ENCODE measurements at places on chromosomes 16 and 17. TPM values are rescaled to one million over a fixed set of nuclear protein-coding genes. Genes with fewer than 3 reads are reported as not detected.

Gene MYH13
- polyA plus RNA-seq = 0.11 TPM

DNA sequence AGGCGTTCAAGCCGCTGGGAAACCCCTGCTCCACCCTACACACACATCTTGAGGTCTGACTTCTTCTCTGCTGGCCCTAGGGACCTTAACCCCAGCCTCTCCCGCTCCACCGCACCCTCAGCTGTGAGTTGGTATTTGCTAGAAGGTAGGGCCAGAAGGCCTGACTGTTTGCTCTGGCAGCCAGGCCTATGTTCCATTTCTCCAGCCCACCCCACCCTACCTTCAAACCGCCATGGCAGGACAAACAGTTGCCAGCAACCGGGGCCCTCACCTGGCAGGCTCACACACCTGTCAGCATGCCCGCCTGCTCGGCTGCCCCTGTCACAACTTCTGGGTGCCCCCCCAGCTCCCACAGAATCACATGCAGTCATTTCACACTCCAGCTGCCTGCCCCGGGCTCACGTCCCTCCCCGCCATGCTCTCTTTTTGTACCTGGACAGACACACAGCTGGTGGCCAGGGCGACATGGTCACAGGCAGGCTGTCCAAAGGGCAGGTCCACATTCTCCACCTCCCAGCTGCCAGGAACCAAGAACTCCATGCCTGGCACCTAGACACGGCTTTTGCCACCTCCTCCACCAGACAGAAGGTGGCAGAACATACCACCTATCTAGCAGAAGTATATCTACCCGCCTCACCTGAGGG lies 2.6 kb upstream of the ATP2A3 start:
- DNase-seq = no peak

Gene OR1F1
- not detected for polyA plus RNA-seq

DNA sequence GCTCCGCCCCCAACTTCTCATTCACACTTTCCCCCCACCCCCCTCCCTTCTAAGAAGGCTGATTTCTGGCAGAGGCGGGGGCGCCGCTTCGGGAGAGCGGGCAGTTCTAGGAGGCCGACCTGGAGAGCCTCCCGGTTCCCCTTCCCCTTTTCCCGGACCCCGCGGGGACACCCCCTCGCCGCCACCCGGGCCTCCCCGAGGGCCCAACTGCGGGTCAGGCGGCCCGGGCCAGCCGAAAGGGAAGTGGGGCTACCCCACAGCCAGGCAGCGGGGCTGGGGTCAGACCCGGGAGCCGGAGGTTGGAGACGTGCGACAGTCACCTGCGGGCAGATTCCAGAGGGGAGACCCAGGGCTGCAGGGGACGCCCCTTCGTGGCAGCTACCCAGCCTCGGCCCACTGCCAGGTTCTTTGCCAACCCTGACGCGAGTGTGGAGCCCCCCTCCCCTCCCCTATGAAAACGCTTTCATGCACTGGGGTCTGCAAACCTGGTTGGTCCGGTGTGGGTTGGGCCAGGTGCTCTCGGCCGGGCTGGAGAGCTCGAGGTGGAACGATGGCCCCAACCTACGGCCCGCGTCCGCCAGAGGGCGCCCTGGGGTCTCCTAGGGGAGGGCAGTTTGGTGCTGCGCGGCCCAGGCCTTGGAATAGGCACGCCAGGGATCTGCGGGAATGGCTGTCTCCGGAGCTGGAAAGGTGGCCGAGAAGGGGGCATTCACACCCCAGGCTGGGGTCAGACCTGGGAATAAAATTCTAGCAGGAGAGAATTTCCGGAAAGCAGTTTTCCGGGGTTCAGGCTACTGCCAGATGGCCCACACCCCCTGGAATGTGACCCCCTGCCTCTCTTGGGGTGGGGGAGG lies 721 bp upstream of the SOCS3 start:
- DNase-seq = no peak

Gene TPSG1
- polyA plus RNA-seq = 0.49 TPM

DNA sequence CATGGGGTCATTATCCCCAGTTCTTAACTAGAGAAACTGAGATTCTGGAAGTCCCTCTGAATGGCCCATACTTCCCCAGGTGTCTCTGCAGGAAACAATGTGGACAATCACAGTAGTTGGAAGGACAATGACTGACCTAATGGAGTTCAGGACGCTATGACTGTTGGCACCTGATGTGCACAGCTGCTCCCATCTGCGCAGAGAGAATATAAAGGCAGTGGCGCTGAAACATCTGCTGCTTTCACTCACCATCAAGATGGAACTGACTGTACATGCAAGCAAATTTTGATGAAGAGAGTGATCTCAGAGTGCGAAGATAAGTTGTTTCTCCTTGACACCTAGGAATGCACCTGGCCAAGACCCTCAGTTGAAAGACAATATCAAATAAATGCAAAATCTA lies 395.7 kb upstream of the ASIC2 start:
- no peak for DNase-seq

DNA sequence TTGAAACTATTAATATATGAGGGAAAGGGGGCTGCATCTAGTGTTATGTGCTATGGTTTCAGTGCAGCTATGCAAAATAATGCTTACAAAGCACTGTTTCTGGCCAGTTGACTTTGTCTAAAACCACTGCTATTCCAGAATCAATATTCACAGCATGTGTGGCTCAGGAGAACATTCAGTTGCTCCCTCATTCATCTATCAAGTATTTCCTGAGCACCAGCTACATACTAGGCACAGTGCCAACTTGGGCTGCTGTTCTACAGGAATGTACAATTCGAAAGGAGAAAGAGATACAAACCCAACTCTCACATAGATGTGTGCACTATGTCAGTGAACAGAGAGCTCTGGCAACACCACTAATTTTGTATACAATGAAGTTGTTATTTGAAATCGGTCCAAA lies 183.0 kb downstream of the PHKB start:
- no peak for DNase-seq

- DNase-seq = no peak
Measured at GRCh38 chr17:48195910-48196309, 88.3 kb downstream of the SNX11 start.

Gene CFAP119
- 12.2 TPM for polyA plus RNA-seq

GRCh38 chr17:29561554-29562517 lies 5.0 kb downstream of the ABHD15 start:
- DNase-seq = no peak

Gene CD300C
- polyA plus RNA-seq = 0.40 TPM

DNA sequence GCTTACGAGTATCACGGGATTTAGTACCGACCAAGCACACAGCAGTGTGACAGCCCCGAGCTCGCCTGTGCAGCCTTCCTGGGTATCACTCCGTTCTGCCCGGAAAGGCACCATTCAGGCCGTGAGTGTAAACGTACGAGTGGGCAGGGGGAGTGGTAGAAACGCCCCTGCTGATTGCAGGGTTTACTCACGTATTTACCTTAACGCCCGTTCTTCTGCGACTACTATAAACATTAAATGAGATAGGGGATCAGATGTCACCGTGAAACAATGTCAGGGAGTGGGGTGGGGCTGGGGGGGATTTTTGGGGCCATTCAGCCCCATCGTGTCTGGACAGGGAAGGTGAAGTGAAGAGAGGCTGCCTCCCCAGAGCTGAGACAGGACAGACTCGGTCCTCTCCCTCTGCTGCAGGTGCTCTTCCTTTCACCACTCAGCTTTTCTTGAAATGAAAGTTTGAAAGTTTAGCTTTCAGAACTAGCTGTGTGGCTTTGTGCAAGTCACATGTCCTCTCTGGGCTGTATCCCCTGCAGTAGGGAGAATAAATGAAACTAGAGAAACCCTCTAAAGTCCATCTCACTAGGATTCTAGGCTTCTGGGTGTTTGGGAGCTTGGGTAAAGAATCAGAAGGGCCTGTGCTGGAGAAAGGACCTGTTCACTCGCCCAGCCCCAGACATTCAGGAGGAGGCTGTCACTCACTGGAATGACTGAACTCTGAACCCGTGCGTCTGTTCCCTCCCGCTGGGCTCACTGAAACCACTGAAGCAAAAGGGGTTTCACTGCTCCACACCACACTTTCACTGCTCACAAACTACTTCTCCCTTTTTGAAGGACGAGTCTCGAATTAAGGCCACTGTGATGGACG lies 66.7 kb downstream of the RPA1 start:
- no peak for DNase-seq

Gene LRRC37A2
- 45.0 TPM for polyA plus RNA-seq

Gene PABPN1L
- not detected for polyA plus RNA-seq

GRCh38 chr17:79923974-79924638 lies 84.9 kb upstream of the CBX4 start:
- no peak for DNase-seq

GRCh38 chr16:66036184-66036583 lies 330.3 kb upstream of the CDH5 start:
- DNase-seq = no peak

- no peak for DNase-seq
Measured at GRCh38 chr16:87329436-87330256, 12.5 kb upstream of the C16orf95 start.

Gene ACOX1
- polyA plus RNA-seq = 36.3 TPM

GRCh38 chr17:44331249-44331760 lies 6.7 kb upstream of the SLC25A39 start:
- peak; percentile 65 for DNase-seq

DNA sequence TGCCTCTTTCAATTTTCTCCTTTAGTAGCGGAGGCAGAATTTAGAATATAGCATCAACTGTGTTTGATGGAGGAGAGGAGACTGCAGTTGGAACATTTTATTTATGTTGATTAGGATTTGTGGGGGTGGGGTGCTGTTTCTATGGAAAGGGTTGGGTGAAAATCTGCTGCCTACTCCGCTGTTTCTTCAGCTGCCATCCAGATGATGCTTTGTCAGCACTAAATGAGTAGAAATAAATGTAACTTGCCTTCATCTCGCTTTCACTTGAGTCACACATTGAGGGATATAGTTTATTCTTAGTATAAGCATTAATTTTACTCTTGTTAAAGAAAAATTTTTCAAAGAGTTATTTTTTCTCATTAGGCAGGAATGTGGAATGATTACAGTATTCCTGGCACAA lies 42.1 kb downstream of the ABHD15 start:
- DNase-seq = no peak

Gene GLP2R
- not detected for polyA plus RNA-seq

GRCh38 chr16:31134091-31134571 lies 1.4 kb downstream of the PRSS8 start:
- no peak for DNase-seq

Gene ZSCAN32
- polyA plus RNA-seq = 17.2 TPM

- peak; percentile 73 for DNase-seq
Measured at GRCh38 chr17:81992306-81993102, 15.1 kb downstream of the ASPSCR1 start.

GRCh38 chr16:22635357-22635761 lies 124.7 kb downstream of the NPIPB5 start:
- no peak for DNase-seq

Gene XYLT1
- polyA plus RNA-seq = 5.8 TPM

- DNase-seq = no peak
Measured at GRCh38 chr16:23160082-23160481, 10.8 kb upstream of the USP31 start.

DNA sequence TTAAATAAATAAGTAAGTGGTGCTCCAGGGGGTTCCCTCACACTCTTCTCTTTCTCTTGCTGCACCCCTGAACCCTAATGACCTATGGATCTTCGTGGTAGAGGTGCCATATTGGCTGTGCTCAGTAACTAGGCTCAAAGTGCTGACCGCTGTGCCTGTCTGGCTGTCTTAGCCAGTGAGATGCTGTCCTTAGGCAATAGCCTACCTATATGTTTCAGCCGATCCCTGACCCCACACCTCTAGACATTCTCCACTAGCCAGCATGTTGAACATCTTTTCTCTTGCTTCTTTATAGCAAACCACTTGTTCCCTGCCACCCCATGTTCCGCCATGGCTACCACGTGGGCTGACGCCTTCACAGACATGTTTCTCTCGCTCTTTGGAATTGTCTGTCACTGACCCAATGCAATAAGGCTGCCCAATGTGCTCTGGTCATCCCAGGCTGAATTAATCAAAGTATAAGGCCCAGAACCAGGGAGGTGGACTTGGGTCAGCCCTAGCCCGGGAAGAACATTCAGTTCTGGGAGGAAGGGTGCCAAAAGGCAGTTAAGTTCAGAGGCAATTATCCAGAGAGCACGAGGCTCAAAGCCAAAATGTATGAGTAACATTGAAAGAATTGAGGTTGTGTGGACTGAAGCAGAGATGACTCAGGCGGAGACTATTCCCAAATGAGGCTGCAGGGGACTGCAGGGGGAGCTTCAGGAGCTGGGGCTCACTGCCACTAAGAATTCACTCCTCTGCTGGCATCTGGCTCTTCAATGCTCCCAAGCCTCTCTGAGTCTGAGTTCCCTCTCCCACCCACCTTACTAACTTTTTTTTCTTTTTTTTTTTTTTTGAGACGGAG lies 28.7 kb upstream of the TNRC6A start:
- no peak for DNase-seq

GRCh38 chr17:72603420-72604242 lies 482.8 kb downstream of the SOX9 start:
- DNase-seq = no peak

- no peak for DNase-seq
Measured at GRCh38 chr16:29779474-29779873, 1.4 kb downstream of the ZG16 start.

DNA sequence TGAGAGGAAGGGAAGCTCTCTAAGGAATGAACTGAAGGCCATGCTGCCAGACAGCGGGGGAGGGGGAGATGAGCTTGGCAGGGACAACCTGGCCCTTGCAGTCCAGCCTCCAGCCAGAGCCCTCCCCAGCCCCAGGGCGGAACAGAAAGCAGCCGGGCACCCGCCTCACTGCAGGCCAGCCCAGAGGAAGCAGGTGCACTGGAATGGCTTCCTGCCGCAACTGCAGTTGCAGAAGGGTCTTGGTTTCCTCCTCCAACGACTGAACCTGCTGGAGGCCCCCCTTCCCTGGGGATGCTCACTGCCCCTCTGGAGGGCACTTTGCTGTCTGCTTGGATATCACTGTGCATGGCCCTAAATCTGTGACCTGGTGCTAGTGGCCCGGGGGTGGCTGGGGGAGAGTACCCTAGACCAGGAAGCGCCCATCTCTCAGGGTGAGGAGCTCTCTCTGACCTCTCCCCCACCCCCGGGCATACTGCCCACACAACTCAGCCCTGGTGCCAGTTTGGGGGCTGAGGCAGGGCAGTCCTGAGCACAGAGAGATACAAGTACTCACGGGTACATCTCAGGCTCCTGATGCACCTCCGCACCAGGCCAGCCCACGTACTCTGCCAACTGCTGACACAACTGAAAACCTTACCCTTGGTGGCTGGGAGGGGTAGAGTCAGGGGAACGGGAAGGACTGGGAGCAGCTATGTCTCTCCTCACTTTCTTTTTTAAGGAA lies 41.1 kb downstream of the MYO18A start:
- no peak for DNase-seq

GRCh38 chr17:38733982-38734973 lies 4.1 kb downstream of the CISD3 start:
- no peak for DNase-seq
